ENCODE measurements at places on chromosomes 5 and 9. TPM values are rescaled to one million over a fixed set of nuclear protein-coding genes. Genes with fewer than 3 reads are reported as not detected.

Gene FGFR4
- 1.7 TPM for total RNA-seq

DNA sequence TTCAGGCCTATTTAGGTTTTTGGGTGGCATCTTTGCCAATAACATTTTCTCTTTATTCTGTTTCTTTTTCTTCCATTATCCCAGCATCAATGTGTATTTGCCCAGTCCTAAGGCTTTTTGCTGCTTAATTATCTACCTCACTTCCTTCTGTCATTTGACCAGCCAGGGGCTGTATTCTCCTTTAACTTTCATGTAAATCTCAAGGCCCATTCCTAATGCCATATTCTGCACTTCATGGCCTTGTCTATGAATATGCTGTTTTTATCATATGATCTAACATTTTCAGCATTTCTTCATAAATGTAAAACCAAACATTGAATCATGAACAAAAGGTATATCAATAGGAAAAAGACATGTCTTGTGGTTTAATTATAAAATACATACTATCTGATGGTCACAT is 108.7 kb downstream of the SSBP2 start:
- H3K4me1 ChIP-seq, result peaks cover 15% of the 10 kb centered on the region
- no peak overlapping the region for H3K4me3 ChIP-seq
- no peak for DNase-seq
- H3K27me3 ChIP-seq, result no peaks in the 10 kb centered on the region

DNA sequence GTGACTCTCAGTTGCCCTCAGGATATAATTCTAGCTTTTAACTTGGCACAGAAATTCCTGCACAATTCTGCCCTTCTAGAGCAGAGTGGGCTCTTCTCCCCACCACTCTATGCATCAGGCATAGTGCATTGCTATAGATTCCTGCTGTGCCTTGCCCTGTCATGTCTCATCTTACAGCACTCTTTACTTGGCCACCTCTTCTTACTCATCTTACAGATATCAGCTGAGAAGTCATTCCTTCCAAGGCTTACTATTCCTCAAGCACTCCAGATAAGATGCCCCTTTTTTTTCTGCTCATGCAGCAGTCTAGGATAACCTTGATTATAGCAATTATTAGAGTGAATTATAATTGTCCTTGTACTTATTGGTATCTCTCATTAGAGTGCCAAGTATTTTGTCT is 5.6 kb downstream of the FAM221B start:
- H3K27ac ChIP-seq, result no peak overlapping the region
- no peaks in the 10 kb centered on the region for H3K36me3 ChIP-seq
- no peak for DNase-seq
- H3K4me3 ChIP-seq, result no peak overlapping the region
- H3K4me1 ChIP-seq, result peaks cover 7% of the 10 kb centered on the region

GRCh38 chr5:170439223-170439943 is 50.2 kb upstream of the KCNMB1 start:
- H3K4me3 ChIP-seq, result no peak overlapping the region
- H3K27me3 ChIP-seq, result no peaks in the 10 kb centered on the region
- H3K4me1 ChIP-seq, result peaks cover 6% of the 10 kb centered on the region
- no peak overlapping the region for H3K27ac ChIP-seq

DNA sequence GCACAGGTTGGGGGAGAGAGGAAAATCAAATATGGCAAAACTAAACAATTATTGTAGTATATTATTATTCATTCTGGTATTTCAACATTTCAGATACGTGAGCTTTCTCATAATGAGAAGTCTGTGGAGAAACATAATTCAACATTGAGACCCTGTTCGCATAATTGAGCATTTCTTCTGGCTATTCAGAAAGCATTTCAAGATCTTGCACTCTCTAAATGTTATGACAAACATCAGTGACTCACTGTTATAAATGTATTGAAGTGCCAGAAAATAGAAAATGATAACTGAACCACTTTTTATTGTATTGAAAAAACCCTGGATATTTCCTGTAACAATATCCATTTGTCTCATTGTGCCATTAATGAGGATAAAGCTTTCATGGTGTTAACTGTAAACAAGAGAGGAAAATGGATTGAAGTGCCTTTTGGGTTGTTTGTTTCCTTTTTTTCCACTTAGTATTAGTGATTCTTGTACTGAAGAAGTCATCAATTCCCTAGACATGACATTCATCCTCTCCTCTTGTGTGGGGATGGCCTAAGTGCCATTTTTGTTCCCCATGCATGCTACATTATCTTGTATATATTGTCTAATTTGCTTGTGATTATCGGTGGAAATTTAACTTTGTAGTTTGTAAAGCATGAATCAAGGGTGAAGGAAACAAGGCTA is 124.6 kb downstream of the CAMK4 start:
- H3K27me3 ChIP-seq, result peaks cover 4% of the 10 kb centered on the region
- H3K4me3 ChIP-seq, result no peak overlapping the region
- no peak for DNase-seq
- no peaks in the 10 kb centered on the region for H3K36me3 ChIP-seq
- H3K27ac ChIP-seq, result no peak overlapping the region
- H3K4me1 ChIP-seq, result no peaks in the 10 kb centered on the region

Gene AGXT2
- total RNA-seq, result not detected

- H3K27me3 ChIP-seq, result no peaks in the 10 kb centered on the region
- no peak for DNase-seq
- no peak overlapping the region for H3K4me3 ChIP-seq
- H3K4me1 ChIP-seq, result peaks cover 65% of the 10 kb centered on the region
- no peak overlapping the region for H3K27ac ChIP-seq
- peaks cover 7% of the 10 kb centered on the region for H3K36me3 ChIP-seq
These were observed 292.2 kb downstream of the ARHGAP26 start for GRCh38 chr5:143062379-143062778.

Gene IL3
- not detected for total RNA-seq

DNA sequence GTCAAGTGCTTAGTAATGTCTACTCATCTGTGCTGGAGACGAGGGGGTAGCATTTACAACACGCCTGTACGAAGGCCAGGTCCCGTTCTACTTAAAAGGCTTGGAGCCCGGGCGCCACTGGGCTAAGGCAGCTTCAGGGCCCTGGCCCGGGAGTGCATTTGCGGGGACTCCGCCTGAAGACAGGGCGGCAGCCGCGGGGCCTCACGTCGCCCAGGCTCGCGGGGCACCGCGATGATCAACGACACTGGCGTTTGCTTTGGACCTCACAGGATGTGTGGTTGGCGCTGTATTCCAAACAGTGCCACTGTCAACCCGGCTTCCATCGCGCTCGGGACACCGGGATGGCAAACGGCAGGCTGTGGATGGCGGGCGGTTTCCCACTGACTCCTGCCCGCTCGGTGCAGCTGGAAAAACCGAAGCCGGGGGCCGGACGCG is 1.1 kb upstream of the TENT4A start:
- H3K27ac ChIP-seq, result peak overlapping the region; percentile 94
- H3K27me3 ChIP-seq, result no peaks in the 10 kb centered on the region
- peak overlapping the region; percentile 86 for H3K4me3 ChIP-seq
- H3K4me1 ChIP-seq, result peaks cover 34% of the 10 kb centered on the region

Gene KIF12
- total RNA-seq, result 0.47 TPM

GRCh38 chr9:2991292-2991691 is 147.4 kb upstream of the PUM3 start:
- H3K27me3 ChIP-seq, result peaks cover 3% of the 10 kb centered on the region
- H3K36me3 ChIP-seq, result no peaks in the 10 kb centered on the region
- H3K27ac ChIP-seq, result no peak overlapping the region
- no peak for DNase-seq
- no peak overlapping the region for H3K4me3 ChIP-seq

Gene HTR4
- total RNA-seq, result not detected

Gene TXNDC8
- not detected for total RNA-seq

GRCh38 chr5:78604689-78605285 is 43.8 kb downstream of the LHFPL2 start:
- peaks cover 46% of the 10 kb centered on the region for H3K4me1 ChIP-seq
- DNase-seq, result no peak
- H3K27ac ChIP-seq, result no peak overlapping the region
- no peaks in the 10 kb centered on the region for H3K27me3 ChIP-seq
- H3K36me3 ChIP-seq, result peaks cover 36% of the 10 kb centered on the region

DNA sequence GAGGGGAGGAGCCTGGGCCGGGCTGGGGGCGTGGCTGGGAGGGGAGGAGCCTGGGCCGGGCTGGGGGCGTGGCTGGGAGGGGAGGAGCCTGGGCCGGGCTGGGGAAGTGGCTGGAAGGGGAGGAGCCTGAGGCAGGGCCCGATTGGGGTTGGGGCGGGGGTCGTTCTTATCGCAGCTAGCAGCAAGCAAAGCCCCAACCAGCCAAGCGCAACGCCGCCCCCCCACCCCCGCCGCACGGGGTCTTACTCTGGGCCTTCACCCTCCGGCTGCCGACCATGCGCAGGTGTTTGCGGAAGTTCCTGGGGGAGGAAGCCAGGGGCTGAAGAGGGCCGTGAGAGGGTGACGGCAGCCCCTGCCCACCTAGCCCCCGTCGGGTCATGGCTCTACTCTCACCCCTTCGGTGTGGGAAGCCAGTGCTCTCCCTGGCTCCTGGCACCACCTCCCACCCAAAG is 5.0 kb downstream of the NSMF start:
- DNase-seq, result no peak
- no peak overlapping the region for H3K27ac ChIP-seq
- peaks cover 3% of the 10 kb centered on the region for H3K36me3 ChIP-seq
- H3K27me3 ChIP-seq, result no peaks in the 10 kb centered on the region

- peak overlapping the region; percentile 100 for H3K27ac ChIP-seq
- H3K27me3 ChIP-seq, result no peaks in the 10 kb centered on the region
- peak overlapping the region; percentile 100 for H3K4me3 ChIP-seq
- peaks cover 33% of the 10 kb centered on the region for H3K4me1 ChIP-seq
These were observed 820 bp upstream of the NFX1 start for GRCh38 chr9:33289496-33289895.

GRCh38 chr5:139215107-139215975 is 17.2 kb upstream of the SIL1 start:
- H3K4me1 ChIP-seq, result no peaks in the 10 kb centered on the region
- H3K4me3 ChIP-seq, result no peak overlapping the region
- H3K27ac ChIP-seq, result no peak overlapping the region
- H3K36me3 ChIP-seq, result no peaks in the 10 kb centered on the region

DNA sequence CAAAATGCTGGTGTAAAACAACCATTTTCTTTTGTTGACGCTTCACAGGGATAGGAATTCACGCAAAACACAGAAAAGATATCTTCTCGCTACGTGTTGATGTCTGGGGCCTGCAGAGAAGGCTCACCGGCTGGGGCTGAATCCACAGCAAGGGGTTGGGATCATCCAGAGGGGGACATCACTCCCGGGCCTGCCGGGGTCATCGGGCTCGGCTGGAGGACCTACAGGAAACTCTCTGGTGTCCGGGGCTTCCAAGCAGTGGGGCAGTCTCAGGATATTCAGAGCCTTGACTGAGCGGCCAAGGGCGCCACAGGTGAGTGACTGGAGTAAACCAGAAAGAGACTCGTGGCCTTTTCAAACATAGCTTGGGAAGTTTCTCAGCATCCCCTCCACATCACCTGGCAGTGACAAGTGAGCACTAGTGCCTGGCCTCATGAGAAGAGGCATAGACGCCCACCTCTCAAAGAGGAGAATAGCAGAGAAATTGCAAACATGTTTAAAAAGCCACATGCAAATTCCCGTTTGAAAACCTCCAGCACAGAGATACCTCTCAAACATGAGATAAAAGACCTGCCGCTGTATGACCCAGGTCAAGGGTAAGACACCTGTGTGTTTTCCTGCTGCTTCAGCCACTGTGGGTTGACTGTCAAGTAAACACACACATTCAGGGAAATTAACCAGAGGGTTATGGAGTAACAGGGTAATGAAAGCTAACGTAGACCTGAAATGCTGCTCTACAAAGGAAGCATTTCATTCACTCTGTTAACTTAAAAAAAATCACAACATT is 50.8 kb upstream of the SIMC1 start:
- no peak overlapping the region for H3K27ac ChIP-seq
- no peaks in the 10 kb centered on the region for H3K36me3 ChIP-seq

GRCh38 chr5:132203464-132203818 is 24.2 kb downstream of the P4HA2 start:
- H3K27ac ChIP-seq, result no peak overlapping the region
- no peaks in the 10 kb centered on the region for H3K27me3 ChIP-seq
- peak; percentile 25 for DNase-seq

- no peak for DNase-seq
- peaks cover 8% of the 10 kb centered on the region for H3K4me1 ChIP-seq
- H3K4me3 ChIP-seq, result no peak overlapping the region
- peaks cover 2% of the 10 kb centered on the region for H3K27me3 ChIP-seq
These were observed 5.3 kb downstream of the OR2S2 start for GRCh38 chr9:35952526-35953191.

Measured in osteocyte (in vitro differentiated cells).